Effector memory CD4-positive, alpha-beta T cell (primary cell): ENCODE measurements at places on chromosomes 1 and 21.

GRCh38 chr1:25624156-25624555 is 7.6 kb downstream of the MAN1C1 start:
- no peak for DNase-seq

- no peak for DNase-seq
Observed at GRCh38 chr1:5975133-5975880, 16.9 kb downstream of the NPHP4 start.

DNA sequence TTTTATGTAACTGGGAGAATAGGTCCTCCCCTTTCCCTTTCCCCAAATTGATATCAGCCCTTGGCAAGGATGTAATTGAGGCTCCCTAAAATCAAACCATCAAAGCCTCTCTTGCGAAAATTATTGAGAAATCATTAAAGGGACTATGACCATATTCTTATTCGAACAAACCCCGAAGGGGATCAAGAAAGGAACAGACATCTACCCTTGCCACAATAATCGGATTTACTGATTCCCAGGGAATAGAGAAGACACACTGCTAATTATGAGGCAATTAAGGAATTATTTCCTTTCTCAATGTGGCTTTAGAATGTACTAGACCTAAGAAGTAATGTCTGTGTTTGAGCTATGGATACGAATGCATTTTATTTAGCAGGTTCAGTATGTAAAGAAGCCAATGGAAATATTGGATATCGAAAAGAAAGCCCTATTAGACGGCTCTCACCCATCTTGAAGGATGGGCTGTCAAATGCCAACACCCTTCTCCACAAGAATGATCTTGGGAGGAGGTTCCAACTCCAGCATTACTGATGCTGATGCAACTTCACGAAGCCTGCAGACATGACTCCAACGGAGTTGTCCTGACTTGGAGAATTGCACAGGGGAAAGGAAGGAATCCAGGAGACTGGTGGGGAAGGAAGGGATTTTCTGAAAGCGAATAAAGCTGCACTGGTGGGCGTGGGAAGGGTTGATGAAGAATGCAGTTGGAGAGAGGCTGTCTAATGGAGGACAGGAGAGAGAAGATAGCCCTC is 11.6 kb upstream of the PTPRF start:
- DNase-seq, result no peak

DNA sequence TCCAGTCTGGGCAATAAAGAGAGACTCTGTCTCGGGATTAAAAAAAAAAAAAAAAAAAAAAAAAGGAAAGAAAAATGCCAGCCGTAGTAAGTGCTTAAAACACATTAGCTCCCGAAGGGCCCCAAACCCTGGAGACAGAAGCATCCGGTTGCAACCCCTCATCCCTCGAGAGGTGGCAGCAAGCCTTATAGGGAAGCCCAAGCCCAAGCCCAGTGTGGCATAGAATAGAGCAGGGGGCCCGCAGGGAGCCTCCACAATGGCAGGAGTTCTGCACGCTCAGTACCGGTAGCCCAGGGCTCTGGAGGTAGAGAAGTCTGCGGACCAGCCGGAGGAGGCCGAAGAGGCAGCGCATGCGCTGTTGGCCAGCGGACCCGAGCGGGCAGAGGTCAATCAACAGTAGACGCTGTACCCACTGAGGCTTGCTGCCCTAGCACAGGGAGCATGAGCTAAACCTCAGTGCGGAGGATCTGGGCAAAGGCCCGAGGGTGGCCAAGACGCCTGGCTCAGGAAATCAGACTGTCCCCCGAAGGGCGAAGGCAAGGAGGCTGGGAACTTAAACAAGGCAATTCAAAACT is 34.1 kb upstream of the C1orf198 start:
- DNase-seq, result no peak

GRCh38 chr21:38388203-38388602 is 110.1 kb downstream of the ERG start:
- DNase-seq, result no peak

DNA sequence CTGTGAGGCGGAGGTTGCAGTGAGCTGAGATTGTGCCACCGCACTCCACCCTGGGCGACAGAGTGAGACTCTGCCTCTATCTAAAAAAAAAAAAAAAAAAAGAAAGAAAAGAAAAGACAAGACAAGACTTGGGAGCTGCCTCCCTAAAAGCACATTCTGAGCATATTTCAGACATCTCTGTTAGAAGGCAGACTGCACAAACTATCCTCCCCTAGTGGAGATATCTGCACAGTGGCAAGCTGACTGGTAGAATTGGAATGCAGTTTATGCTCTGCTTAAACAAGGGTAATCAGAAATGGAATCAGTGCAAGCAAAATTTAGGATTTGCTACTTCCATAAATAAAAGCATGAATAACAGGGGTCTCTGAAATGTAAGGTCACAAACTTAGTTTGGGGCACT is 31.8 kb downstream of the GNG4 start:
- DNase-seq, result no peak
